ENCODE measurements at places on chromosomes 2 and 18. TPM values are rescaled to one million over a fixed set of nuclear protein-coding genes. Genes with fewer than 3 reads are reported as not detected.

DNA sequence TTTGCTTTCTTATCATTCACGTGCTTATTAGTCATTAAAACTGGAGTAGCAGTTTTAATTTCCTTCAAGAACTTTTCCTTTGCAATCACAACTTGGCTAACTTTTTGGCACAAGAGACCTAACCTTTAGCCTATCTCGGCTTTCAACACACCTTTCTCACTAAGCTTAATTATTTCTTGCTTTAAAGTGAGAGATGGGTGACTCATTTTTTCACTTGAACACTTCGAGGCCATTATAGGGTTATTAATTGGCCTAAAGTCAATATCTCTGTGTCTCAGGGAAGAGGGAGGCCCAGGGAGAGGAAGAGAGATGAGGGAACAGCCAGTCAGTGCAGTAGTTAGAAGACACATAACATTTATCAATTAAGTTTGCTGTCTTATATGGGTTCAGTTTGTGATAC is 289.8 kb downstream of the RBM43 start:
- DNase-seq = no peak

- DNase-seq = no peak
Measured at GRCh38 chr2:158724803-158725381, 70.2 kb upstream of the DAPL1 start.

DNA sequence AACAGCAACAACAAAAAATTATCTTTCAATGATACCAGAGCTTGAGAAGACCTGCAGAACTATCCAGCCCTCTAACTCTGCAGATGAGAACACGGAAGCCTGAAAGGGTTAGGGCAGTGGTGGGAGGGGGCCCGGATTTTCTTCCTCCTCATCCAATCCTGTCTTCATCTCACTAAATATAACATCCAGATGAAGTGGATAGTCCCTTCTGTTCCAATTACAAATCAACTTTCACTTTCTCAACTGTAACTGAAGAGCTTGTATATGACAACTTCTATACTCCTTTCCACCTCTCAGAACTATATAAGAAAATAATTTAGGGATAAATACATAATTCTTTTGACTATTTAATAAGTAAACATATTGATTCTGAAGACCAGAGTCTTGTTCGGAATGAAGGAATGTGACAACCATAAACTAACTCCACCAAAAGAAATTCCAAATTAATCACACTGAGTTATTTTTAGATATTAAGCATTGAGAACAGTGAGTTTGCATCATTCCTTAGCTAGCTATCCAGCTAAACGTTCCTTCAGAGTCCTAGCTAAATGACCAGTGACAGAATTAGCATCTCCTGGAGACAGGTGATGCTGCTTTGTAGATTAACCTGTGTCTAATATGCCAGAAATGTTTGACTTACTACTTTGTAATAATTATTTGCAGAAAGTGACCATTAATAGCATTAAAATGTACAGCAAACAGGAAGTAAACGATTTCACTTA is 32.7 kb downstream of the SFT2D3 start:
- no peak for DNase-seq

DNA sequence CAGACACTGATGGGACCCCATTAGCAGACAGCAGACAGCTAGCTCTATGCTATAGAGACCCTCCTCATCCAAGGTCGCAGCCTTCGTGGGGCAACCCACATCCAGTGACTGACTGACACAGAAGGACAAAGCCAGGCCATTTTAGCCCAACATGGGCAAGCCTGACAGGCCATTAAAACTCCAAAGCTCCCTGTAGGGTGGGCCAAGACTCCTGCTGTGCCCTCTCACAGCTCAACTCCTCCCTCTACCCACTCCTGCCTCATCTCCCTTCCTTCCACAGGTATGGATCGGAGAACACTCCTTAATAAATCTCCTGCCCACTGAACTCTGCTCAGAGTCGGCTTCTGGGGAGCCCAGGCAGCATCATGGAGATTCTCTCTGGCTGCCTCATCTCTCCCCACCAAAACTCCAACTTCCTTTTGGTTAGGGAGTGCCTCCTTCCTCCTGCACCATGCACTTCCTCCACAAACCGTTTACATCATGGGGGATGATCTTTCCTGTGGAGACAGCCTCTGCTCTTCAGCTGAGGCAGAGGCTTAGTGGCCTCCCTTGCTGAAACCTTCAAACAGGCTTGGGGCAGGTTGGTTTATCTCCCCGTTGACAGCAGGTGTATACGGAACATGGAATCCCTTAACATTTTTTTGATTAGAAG is 86.5 kb downstream of the ACTR3 start:
- DNase-seq = no peak

GRCh38 chr18:61334491-61334850 is 1.2 kb downstream of the CDH20 start:
- DNase-seq = no peak

GRCh38 chr18:65567372-65567771 is 183.4 kb upstream of the CDH7 start:
- DNase-seq = no peak

DNA sequence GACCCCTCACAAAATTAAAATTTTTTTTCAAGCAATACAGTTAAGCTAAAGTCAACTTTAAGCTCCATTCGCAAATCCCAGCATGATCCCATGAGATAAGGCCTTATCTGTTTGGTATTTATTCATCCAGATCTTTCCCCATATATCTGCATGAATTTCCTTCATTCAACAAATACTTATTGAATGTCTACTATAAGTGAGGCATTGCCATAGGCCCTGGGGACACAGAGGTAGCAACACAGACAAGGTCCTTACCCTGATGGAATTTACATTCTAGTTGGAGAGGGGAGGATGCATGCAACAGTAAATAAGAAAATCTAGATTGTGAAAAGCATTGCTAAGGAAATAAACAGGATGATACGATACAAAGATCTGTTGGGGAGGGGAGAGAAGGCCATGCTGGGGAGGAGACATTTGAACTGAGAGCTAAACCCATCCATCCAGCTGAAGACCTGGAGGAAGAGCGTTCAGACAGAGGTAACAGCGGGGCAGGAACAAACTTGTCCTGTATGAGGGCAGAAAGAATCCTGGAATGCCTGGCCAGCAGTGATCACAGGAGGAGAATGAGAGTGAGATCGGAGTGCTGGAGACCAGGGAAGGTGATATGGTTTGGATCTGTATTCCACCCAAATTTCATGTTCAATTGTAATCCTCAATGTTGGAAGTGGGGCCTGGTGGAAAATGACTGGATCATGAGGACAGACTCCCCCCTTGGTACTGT is 71.6 kb downstream of the SDC1 start:
- DNase-seq = no peak

GRCh38 chr2:172021074-172021931 is 21.6 kb downstream of the METAP1D start:
- DNase-seq = no peak

DNA sequence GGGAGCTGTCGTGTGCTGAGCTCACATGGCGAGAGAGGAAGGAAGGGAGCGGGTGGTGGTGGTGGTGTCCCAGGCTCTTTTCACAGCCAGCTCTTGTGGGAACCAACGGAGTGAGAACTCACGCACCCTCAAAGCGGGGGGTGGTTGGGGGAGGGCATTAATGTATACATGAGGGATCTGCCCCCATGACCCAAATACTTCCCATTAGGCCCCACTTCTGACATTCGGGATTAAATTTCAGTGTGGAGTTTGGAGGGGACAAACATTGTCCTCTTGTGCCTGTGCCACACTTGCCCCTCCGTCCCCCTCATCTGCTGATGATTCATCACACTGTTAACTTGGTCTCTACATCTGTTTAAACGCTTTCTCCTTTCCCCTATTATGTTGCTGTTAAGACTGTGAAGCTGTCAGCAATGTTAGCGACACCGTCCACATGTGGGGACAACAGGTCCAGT is 22.5 kb downstream of the INPP4A start:
- peak; percentile 41 for DNase-seq

Gene FAM210A
- 38.3 TPM for total RNA-seq

Gene UGT1A5
- total RNA-seq = not detected

Gene IL36A
- total RNA-seq = not detected

Measured in CD8-positive, alpha-beta memory T cell (primary cell).